CD4-positive, alpha-beta T cell treated with Interferon alpha-2 for 1 hour (primary cell): ENCODE measurements at places on chromosomes 5 and 9.

GRCh38 chr9:91182429-91183225, 179.1 kb downstream of the AUH start:
- no peak for DNase-seq

GRCh38 chr9:131589124-131589711, 43.9 kb downstream of the PRRT1B start:
- DNase-seq: no peak

DNA sequence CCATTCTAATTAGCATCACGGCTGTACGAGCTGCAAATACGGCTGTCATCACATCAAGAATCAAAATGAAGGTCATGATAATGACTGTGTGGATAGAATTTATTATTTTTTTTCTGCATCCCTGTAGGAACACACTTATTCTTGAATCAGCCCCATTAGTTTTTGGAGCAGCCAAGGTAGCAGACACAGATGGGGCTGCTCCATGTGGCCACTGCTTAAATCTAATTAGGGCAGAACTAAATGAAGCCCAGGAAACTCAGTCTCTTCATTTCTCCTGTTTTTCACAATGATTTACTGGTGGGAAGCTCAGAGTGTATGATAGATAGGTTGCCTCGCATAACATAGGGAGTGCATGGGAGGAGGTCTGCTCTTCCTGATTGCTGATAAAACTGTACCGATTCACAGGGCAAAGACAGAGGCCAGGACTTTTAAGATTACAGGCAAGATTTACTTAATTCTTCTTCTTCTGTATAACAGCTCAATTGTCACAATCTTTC, 275.5 kb downstream of the GLIS3 start:
- DNase-seq: no peak

DNA sequence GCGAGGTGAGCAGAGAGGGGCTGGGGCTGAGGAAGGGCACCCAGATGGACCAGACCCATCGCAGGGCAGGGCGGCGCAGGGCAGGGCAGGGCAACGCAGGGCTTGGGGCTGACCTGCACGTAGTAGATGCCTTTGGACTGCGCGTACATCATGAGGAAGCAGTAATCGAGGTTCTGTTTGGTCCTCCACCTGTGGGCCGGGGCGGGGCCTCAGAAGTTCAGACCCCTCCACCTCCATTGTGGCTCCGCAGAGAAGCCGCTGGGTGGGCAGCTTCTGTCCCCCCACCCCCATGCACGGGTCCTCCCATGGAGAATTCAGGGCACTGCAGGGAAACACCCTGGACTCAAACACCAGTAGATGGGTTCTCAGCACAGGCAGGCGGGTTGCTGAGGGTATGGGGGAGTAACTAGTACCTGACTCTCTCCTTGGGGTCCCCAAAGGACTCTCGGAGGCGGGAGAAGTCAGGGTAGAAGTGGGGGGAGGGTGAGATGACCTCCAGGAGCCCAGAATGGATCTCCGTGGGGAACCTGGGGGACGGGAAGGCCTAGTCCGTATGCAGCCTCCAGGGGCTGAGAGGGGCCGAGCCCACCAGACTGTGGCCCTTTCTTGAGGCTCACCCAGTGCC, 6.4 kb downstream of the LTC4S start:
- no peak for DNase-seq

- DNase-seq: no peak
These were observed 18.5 kb upstream of the ARSI start for GRCh38 chr5:150321211-150321610.
